NCI-H2029 (cell line): ENCODE measurements at places on chromosomes 3 and 15.

GRCh38 chr3:102259663-102260062, 175.2 kb upstream of the ZPLD1 start:
- DNase-seq, result no peak

GRCh38 chr15:43749690-43750345, 3.6 kb downstream of the PDIA3 start:
- no peak for DNase-seq

GRCh38 chr3:105788593-105788992, 80.2 kb downstream of the CBLB start:
- DNase-seq, result no peak

DNA sequence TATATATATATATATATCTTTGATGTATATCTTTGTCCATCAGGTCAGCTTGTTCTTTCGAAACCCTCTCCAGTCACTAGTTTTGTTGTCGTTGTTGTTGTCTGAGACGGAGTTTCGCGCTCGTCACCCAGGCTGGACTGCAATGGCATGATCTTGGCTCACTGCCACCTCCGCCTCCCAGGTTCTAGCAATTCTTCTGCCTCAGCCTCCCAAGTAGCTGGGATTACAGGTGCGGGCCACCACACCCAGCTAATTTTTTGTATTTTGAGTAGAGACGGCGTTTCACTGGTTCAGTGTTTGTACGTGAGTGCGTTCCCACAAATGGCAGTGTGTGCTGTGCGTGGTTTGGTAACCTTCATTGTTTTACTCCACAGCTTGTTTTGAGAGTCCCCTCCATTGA, 51.7 kb downstream of the ZDHHC19 start:
- DNase-seq, result no peak

- DNase-seq, result no peak
Measured at GRCh38 chr3:160475884-160476283, 26.3 kb upstream of the TRIM59 start.

- no peak for DNase-seq
Measured at GRCh38 chr3:147301781-147302180, 104.6 kb downstream of the ZIC4 start.

DNA sequence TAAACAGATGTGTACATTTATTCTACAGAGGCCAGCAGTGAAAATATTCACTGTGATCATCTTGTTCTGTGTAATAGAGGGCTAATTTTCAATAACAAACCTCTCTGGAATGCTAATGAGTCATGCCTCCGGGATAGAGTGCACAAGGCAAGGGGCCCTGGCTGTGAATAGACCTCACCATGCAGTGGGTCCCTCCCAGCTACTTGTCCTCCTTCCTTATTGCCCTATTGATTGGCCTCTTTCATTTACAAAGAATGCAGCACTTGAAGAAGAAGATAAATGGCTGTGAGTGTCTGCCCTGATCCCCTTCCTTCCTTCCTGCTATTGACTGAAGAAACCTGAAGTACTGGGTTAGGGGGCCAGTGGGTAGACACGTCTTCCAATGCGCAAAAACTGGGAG, 436.3 kb downstream of the WDR72 start:
- no peak for DNase-seq

- DNase-seq, result no peak
Measured at GRCh38 chr3:100483529-100483928, 8.9 kb upstream of the TMEM45A start.

- no peak for DNase-seq
Measured at GRCh38 chr15:68601206-68602197, 22.7 kb downstream of the CORO2B start.

DNA sequence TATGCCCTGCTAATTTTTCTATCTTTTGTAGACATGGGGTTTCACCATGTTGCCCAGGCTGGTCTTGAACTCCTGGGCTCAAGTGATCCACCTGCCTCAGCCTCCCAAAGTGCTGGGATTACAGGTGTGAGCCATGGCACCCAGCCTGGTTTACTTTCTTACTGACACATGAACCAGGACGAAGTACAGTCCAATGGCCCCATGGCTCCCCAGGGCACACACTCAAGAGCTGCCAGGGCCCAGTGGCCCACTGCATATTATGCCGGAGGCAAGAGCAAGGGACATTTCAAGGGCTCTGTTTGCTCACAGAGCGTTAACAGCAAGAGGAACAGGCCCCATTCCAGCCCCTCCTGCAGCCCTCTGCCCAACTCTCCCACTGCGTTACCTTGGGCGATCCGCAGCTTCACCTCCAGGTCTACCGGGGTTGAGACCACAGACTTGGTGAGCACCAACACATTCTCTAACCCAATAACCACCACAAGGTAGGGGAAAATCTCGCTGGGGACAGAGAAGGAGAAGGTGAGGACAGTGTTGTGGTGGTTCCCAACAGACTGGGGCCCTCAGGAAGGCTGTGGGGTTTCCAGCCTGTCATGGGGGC, 42.8 kb downstream of the PTPN23 start:
- DNase-seq, result no peak

GRCh38 chr15:42547918-42548248, 710 bp downstream of the LRRC57 start:
- no peak for DNase-seq

- no peak for DNase-seq
Measured at GRCh38 chr15:80967991-80968510, 21.6 kb downstream of the MESD start.

- DNase-seq, result no peak
Measured at GRCh38 chr3:156516284-156516683, 38.6 kb downstream of the SSR3 start.

DNA sequence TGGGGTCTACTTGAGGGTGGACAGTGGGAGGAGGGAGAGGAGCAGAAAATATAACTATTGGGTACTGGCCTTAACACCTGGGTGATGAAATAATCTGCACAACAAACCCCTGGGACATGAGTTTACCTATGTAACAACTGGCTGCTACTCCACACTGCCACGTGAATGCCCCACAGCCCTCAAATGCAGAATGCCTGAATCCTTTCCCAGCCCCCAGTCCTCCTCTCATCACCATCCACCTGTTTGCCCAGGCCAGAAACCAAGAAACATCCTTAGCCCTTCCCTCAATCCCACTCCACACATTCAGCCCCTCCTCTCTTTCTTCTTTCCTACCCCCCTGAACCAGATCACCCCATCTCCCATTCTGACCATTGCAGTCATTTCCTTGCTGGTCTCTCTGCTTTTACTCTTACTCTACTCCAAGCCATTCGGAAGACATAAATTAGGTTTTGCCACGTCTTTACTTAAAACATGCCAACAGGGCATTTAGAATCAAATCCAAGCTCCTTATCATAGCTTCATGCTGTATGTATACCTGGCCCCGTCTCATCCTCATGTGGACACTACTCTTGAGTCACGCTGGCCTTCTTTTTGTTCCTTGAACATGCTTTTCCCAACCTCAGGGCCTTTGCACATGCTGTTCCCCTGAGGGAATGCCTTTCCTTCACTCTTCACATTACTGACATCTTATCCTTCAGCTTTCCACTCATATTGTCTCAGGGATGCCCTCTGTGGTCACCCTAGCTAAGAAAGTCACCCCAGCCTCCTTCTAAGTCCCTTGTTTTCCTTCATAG, 137.5 kb upstream of the ABHD17C start:
- no peak for DNase-seq

DNA sequence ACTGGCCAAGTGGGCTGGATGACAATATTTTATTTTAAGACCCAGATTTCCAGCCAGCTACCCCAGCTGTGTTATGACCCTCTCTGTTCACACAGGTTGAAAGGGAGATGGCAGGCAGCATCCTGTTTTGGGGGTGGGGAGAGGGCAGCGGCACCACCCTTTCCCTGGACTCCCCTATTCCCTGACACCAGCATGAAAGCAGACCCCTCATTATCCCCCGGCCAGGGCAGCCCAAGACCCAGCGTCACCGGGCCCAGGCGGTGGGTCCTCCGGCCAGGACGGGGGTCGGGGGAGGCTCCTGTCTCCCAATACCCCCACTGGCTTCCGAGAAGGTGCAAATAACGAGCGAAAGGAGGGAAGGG, 127.6 kb upstream of the MEF2A start:
- DNase-seq, result no peak

DNA sequence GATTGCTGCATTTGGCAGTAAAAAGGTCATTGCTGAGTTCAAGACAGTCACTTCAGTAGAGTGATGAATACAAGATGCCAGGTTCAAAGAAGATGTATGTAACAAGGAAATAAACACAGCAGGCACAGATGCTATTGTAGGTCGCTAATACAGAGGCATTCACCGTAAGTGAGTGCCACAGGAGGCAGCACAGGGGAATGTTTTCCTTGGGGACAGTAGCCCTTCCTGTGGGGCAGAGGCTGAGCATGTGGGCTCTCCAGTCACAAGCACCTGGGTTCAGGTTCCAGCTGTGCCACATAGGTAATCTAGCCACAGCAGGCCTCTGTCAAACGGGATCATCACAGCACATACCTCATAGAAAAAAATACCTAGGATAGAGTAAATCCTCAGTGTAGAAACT, 86.3 kb downstream of the RSL24D1 start:
- no peak for DNase-seq

DNA sequence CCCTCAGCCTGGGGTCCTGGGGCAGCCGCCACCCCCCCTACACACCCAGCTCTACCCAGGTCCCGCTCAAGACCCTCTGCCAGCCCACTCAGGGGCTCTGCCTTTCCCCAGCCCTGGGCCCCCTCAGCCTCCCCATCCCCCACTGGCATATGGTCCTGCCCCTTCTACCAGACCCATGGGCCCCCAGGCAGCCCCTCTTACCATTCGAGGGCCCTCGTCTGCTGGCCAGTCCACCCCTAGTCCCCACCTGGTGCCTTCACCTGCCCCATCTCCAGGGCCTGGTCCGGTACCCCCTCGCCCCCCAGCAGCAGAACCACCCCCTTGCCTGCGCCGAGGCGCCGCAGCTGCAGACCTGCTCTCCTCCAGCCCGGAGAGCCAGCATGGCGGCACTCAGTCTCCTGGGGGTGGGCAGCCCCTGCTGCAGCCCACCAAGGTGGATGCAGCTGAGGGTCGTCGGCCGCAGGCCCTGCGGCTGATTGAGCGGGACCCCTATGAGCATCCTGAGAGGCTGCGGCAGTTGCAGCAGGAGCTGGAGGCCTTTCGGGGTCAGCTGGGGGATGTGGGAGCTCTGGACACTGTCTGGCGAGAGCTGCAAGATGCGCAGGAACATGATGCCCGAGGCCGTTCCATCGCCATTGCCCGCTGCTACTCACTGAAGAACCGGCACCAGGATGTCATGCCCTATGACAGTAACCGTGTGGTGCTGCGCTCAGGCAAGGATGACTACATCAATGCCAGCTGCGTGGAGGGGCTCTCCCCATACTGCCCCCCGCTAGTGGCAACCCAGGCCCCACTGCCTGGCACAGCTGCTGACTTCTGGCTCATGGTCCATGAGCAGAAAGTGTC, 30.2 kb downstream of the PTPN23 start:
- no peak for DNase-seq
